GM04504 (cell line): ENCODE measurements at places on chromosomes 16 and 17.
A peak's percentile ranks its signal among the peaks of the same experiment; 100 is the strongest.

DNA sequence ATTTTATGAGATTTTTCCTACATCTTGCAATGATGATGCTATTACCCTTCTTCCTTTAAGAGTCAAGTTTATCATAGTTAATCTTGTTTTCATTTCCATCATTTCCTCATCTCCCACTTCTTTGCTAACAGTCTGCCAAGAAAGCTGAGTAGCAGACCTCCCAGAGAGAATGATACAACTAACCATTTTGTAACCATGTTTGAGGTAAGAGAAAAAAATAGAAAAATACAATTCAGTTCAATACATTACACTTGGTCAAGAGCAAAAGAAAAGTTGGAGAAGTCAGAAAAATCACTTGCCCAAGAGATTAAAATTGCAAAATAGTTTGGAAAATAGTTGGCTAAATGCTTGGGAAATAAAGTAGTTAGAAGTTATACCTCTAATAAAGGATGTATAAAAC lies 154.4 kb downstream of the ABCA8 start:
- no peak for DNase-seq

DNA sequence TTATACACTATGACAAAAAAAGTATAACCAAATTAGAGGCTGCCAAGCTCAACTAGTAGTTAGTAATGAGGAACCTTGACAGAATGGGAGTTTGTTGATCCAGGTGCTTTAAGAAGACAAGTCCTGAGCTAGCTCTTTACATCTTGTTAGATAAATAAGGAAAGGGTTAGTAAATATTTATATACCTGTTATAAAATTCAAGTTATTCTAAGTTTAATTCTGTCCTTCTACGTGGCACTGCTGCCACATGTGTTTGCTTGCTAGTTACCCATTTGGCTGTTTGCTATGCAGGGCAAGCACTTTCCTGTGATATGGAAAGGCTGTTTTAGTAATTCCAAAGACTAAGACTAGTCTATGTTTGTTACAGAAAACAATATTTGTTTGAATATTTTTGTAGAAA lies 180.5 kb downstream of the MYO1D start:
- DNase-seq = no peak

DNA sequence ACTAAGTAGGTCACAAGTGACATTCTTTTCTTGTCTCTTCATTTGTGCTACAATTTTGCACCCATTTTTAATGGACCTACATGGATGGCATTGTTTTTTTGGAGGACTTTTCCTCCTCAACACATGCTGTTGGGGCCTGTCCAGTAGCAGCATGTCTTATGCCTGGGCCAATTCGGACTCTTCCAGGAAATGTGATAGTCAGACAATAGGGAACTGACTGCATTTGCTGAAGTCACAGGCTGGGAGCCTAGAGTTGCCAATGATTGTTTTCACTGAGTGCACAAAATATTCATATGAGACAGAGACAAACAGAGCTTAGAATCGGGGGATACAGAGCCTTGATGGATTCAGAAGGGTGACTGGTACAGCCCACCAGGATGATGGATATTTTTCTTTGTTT lies 867.3 kb upstream of the GOT2 start:
- DNase-seq = no peak

DNA sequence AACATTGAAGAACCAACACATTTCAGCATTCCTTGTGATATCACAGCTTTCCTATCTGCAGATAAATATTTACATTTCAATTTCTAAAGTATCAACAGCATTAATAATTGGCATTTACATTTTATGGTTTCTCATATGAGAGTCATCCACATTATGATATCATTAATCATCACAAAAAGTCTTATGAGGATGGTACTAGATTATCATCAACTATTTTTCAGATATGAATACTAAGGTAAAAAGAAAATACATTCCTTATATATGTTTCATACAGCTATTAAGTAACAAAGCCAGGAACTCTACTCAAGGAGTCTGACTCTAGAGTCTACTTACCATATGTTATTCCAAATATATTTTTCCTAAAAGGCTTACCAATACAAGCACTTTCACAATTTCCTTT lies 40.7 kb downstream of the ABCA5 start:
- DNase-seq = no peak

DNA sequence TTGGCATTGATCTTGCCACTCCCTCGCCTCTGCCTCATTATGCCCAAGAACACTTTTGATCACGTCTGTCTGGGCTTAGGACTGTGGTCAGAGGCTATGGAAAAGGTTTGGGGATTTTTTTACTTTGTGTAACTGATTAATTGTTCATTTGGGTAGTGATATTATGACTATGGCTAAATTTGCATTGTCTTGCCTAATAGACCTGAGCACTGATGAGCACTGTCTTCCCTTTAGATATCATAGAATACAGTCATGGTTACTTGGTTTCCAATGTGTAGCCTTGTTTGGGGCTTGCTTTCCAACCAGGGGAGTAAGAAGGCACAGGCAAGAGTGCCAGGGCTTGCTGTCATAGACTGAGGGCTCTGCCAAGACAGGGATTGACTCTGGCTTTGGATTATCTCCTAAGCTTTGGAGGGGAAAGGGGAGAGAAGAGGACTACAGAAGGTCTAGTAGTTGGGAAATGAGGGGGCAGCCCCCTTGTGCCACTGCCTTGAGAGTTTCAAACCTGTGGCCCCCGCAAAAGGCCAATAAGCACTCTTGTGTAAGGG lies 13.7 kb downstream of the LIMD2 start:
- no peak for DNase-seq

DNA sequence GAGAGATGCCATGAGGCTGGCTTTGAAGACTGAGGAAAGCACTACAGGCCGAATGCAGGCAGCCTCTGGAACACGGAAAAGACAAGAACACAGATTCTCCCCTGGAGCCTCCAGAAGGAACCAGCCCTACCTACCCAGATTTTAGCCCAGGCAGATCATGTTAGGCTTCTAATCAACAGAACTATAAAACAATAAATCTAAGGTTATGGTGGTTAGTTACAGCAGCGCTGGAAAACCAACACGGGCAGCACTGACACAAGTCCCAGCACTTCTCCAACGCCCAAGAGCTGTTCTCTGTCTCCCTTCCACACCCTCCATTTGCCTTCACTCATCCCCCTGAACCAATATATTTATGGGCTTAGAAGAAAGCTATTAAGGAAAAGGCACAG lies 7.5 kb downstream of the ANKRD11 start:
- no peak for DNase-seq

DNA sequence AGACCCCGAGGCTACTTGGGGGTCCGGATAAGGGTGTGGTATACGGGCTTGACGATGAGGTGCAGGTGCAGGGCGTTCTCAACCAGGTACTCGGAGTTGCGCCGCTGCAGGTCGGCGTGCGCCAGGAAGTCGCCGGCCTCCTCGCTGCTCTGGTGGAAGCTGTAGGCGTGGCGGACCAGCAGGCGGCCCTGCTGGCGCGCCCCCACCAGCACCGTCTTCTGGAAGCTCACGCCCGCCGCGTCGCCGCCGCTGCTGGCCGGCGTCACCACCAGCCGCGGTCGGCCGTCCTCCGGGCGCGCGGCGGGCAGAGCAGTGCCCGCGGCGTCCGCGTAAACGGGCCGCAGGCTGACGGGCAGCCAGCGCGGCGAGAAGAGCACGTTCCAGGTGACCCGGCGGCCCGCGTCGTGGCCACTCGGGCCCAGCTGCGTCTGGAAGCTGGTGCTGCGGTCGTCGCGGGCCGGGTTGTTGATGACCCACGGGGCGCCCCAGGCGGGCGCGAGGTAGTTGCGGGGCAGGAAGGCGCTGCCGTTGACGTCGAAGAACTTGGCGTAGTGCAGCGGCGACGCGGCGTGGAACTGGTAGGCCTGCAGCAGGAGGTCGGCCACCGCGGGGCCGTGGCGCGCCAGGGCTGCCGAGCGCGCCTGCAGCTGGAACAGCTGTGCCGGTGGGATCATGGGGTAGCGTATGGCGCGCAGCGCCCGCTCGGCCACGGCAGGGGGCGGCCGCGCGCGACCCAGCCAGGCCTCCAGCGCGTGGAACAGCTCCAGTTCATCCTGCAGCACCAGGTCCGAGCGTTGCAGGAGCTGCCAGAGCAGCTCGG lies 4.8 kb downstream of the BTBD17 start:
- no peak for DNase-seq

DNA sequence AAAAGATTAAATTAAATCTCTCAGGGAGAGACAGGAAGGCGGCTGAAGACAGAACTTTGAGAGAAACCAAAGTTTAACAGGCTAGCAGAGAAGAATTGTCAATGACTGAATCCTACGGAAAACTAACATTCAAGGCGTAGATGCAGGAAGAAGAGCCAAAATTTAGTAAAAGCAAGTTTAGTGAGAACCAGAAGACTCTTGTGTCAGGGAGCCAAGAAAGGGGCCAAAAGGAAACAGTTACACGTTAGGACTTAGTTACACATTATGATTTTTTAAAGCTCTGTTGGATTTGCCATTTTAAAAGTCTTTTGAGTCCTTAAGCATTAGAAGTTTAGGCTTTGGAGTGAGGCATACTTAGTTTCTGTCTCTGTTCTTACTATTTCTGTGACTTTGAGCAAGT lies 164.6 kb downstream of the CHD9 start:
- no peak for DNase-seq

- no peak for DNase-seq
These were observed 18.3 kb upstream of the WFIKKN2 start for GRCh38 chr17:50816771-50817751.

DNA sequence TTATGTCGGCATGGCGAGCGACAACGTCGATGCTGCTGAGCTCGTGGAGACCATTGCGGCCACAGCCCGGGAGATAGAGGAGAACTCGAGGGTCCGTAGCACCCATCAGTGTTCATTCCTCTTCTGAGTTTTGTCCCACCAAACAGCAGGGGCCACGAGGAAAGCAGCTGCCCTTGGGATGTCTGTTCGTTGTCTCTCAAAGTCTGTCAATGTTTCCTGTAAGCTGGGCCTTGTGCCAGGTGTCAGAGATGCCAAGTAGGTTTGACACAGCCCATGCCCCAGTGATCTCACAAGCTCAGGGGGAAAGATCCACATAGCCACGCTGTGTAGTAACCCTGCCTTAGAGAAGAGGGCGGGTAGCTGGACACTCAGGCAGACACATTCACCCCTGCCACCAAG lies 22.6 kb downstream of the NTAN1 start:
- no peak for DNase-seq

DNA sequence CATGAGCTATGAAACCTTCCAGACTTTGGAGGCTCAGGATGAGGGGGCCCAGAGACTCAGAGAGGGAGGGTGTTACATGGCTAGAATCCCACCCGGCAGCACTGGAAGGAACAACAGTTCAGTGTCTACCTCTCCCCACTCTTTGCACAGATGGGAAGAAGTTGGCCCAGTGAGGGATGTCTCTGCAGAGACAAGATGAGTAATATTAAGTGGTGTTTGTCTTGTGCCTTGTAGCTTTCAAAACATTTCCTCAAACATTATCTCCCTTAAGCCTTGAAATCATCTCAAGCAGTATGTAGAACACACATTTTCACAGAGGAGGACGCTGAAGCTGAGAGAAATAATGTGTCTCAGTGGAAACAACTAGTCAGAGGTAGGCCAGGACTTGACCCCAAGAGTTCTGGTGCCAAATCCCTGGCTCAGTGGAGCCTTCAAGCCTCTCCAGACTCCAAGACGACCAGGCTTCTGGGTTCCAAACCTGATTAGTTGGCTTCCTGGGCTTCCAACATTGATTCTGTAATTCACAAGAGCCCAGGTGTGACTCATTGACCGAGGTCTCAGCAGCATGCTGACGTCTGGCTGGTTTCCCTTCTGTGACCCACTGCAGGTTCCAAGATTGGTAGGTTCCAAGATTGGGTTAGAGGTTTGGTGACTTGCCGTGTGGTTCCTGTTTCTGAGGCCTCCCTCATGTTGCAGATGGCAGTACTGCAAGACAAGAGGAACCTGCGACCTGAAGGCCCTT lies 7.4 kb downstream of the RNF112 start:
- DNase-seq = no peak

DNA sequence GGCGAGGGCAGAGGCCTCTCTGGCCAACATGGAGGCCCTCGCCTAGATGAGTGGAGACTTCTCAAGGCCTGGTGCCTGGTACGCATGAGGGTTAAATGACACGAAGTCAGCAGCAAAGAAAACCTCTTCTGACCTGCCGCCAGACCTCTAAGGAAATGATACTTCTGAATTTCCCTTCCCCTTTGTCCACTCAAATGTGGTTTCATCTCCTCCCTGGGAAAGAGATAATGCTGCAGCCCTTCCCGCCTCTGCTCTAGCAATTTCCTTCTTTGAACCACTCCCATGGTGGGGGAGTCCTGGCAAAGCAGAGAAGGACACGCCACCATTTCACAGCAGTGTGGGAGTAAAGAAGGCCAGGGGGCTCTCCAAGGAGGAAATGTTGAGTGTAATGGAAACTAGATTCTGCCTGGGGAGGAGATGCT lies 65.7 kb upstream of the BCAR1 start:
- DNase-seq = no peak

- DNase-seq = no peak
These were observed 1.5 kb downstream of the FBRS start for GRCh38 chr16:30659507-30660423.

DNA sequence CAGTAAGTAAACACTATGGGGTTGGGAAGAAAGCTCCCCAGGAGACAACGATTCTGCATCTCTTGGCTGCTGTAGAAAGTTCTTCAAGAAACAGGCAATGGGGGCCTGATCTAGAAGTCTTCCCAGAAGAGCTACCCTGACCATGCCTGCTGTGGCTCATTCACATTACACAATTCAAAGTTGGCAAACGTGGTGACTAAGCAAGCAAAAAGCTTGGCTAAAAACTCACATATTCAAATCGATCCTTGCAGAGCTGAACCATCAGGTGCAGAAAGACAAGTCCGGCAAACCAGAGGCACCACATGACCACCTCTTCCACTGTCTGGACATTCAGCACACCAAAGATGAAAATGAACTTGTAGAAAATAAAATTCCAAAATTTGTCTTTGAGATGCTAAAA lies 16.1 kb downstream of the AMFR start:
- no peak for DNase-seq

- DNase-seq = no peak
These were observed 134.9 kb downstream of the WSCD1 start for GRCh38 chr17:6205033-6205432.

GRCh38 chr17:7133424-7133823 lies 18.8 kb upstream of the ASGR2 start:
- no peak for DNase-seq

GRCh38 chr17:48241131-48241591 lies 133.6 kb downstream of the SNX11 start:
- peak; percentile 77 for DNase-seq

DNA sequence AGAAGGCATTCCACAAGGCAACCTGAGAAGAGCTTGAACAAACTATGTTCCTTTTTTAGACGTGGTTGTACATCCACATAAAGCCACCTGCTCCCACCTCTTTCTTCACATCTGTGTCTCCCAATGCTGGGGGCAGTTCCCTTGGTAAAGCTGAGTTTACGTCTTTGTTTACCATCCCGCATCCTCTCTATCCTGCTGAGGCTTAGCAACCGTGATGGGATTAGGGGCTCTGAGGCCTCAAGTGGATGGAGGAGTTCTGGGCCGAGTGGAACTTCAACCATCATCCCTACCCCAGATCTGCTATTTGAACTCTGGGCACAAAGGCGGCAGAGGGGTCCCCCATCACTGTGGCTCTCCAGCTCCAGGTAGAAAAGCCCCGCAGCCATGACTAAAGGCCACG lies 94.2 kb upstream of the CREBBP start:
- no peak for DNase-seq
